HS-5 (cell line): ENCODE measurements at places on chromosomes 4 and X.

- DNase-seq = no peak
Measured at GRCh38 chrX:153926552-153926857, 441 bp upstream of the ARHGAP4 start.

- no peak for DNase-seq
Measured at GRCh38 chrX:17563515-17563914, 173.8 kb upstream of the SCML1 start.

DNA sequence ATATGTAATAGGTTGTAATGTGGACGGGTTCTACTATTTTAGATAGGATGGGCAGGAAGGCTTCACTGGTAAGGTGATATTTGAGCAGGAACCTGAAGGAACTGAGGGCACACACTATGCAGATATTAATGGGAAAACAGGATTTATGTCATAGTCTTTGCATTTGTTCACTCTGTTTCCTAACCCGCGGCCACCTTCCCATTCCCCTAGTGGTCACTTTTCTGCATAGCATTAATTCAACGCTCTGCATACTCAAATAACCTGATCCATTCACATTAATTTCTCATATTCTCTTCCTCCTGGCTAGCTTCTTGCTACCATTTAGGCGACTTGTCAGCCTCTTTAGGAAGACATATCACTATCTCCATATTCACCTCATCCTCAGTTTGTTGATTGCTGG is 61.5 kb downstream of the GSPT2 start:
- no peak for DNase-seq

DNA sequence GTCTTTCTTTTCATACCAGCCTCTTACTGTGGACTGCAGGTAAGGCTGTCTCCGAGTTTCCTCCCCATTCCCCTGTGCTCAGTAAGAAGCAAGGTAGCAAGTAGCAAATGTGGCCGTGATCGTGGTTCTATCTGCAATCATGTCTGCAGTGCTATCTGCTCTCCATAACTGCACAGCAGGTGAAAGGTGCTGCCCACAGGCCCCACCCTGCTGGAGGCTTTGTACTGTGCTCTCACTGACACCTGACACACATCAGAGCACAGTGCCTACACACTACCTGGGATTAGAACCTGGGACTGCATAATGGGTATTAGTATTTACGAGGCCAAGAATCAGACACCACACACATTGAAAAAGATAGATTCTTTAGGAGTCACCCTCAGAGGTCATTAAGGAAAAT is 15.3 kb downstream of the PGRMC1 start:
- no peak for DNase-seq

- DNase-seq = no peak
Measured at GRCh38 chrX:46340696-46341095, 204.5 kb downstream of the ZNF674 start.

- no peak for DNase-seq
Measured at GRCh38 chrX:53073115-53073586, 9.0 kb upstream of the TSPYL2 start.

GRCh38 chr4:148205476-148205875 is 236.7 kb downstream of the NR3C2 start:
- DNase-seq = no peak

- DNase-seq = no peak
Measured at GRCh38 chrX:107117993-107118321, 665 bp downstream of the RBM41 start.

DNA sequence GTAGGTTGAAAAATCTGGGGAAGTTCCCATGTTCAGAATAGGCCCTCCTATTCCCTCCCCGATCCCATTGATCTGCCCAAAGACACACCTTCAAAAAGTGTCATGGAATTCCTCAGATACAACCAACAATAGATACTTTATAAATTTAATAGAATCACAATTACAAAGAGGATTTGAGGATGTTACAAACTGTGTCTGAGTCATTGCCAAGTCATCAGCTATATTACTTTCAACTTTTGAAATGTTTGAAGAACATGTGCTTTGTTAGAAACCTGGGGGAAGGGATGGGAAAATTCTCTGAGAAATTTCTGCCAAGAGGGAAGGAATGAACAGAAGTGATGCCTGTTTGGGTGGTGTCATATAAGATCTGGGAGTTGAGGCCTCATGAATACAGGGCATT is 46.7 kb downstream of the KCNIP4 start:
- DNase-seq = peak; percentile 65

DNA sequence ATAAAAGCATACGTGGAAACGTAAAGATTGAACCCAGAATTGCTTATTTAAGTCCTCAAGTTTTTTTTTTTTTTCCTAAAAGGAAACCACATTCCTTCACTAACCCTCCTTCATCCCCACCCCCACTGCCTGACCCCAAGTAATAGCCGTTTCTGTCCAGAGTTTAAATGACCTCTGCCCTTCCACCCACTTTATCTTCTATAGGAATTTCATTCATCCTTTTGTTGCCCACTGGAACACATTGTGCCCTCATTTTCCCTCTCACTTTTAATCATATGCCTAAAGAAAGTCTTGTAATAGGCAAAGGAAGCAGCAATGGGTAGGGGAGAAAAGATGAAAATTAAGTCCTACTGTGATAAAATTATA is 62.7 kb downstream of the SH3RF1 start:
- DNase-seq = no peak
